Foreskin melanocyte (primary cell): ENCODE measurements at places on chromosomes 5 and 9.

- no peak for DNase-seq
Measured at GRCh38 chr9:101995231-101995630, 256.8 kb upstream of the GRIN3A start.

DNA sequence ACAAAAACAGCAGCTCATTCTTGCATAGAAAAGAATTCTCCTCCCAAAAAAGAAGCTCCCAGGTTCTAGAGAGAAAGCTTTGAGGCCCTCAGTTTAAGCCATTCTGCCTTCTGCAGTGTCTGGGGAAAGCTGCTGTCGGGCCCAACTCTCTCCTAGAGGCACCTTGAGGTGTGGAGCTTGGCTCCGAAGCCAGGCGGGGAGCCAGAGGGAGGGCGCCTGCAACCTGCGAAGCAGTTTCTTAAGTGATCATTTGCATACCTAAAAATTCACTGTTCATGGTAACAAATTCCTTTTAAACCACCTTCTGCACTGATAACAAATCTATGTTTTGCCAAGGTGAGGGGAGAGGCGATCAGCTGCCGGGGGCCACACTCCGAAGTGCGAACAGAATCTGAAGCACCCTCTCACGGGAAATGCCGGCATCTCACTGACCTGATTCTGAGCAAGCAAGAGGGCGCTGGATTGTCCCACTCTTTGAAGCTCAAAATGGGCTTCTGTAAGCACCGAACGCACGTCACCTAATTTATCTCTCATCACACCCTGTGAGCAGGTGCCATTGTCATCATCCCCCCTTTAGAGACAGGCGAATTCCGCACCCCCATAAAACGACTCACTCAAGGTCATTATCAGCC, 86.1 kb downstream of the GTF3C4 start:
- DNase-seq = no peak

DNA sequence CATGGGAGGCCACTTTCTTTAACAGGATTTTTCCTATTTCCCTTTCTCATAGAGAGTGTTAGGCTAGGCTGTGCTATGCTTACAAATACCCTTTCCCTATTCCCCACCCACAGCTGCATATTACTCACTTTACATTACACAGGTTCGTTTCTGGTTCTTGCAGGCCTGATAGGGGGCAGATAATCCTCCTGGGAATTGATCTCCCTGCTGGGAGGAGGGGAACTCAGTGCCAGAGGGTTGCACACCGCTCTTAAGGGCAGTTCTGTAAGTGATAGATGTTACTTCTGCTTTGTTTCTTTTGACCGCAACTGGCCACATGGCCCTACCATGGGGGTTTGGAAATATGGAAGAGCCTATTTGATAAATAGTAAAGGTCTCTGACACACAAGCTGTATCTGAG, 54.0 kb upstream of the NTRK2 start:
- DNase-seq = no peak

DNA sequence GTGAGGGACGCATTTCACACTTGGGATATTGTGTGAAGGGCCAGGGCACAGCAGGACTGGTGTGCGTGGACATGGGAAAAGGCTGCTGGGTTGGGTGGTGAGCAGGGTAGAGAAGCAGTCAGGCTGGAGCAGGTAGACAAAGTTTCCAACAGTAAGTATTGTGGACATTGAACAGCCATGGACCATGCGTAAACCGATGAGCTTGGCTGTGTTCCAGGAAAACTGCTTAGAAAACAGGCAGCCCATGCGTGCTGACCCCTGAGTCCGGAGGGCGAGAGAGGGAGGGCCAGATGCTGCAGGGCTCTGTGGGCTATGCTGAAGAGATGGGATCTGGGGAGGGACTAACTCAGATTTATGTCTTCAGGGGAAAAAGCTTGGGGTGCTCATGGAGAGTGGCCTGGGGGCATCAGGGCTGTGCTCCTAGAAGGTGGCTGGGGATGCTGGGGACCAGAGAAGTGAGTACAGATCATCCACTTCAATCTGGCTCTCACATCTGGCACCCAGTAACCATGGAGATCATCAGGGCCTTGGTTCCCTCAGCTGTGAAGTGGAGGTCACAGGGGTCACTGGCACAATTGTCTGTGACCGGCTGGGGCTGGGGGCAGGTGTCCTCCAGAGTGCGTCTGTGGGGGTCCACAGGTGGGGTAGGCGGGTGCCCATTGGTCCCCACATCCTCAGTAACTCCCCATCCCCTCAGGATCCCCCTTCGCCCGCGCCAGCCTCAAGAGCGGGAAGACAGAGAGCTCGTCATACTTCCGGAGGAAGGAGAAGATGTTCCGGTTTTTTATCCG, 93.3 kb downstream of the CACNA1B start:
- DNase-seq = no peak

GRCh38 chr9:130308081-130308571, 42.6 kb downstream of the HMCN2 start:
- DNase-seq = no peak

DNA sequence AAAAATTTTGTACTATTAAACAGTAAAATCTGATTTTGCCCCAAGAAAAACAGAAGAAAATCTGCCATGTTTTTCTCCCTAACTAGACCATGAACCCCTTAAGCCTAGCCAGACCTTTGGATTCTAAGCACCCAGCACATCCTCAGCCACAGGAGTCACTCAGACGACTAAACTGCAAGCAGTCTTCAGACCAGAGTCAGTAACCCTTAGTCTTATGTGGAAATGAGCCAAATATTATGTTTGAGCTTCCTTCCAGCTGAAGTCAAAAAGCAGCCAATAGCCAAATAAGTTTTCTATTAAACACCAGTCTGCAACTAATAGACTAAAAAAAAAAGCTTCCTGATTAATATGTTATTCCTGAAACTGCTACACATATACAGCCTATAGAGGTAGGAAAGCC, 47.4 kb downstream of the GOLPH3 start:
- DNase-seq = no peak

GRCh38 chr5:59193616-59194319, 610.9 kb downstream of the RAB3C start:
- DNase-seq = no peak

DNA sequence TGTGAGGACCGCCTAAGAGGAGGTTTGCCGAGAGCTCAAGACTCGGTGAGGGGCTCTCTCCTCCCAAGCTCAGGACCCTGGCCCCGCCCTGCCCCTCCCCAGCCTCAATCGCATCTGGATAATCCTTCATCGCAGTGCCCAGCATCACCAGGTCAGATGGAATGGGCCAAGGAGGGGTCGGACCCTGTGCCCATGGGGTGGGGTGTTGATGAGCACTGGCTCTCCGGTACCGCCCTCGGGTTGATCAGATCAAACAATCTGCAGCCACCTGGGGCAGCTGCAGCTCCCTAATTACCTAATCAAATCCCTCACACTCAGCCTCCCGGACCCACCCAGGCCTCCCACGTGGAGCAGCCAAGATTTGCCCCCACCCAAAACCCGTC, 24.4 kb upstream of the TDRD7 start:
- no peak for DNase-seq

DNA sequence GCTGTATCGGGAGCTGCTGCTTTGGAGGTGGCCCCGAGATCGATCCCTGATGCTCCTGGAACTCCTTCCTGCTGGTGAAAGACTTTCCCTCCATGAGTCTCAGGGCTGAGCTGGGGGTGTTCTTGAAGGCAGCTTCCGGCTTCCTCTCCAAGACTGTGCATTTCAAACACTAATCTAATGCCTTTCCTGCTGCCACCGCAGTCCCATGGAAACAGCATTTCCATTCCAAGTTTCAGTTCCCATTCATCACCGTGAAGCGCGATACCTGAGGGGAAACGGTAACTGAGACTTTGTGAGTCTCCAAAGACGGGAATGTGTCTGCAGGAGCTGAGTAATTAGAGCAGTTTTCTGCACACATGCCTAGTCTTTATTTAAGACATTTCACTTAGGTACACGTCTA, 230.1 kb downstream of the PAX5 start:
- no peak for DNase-seq

DNA sequence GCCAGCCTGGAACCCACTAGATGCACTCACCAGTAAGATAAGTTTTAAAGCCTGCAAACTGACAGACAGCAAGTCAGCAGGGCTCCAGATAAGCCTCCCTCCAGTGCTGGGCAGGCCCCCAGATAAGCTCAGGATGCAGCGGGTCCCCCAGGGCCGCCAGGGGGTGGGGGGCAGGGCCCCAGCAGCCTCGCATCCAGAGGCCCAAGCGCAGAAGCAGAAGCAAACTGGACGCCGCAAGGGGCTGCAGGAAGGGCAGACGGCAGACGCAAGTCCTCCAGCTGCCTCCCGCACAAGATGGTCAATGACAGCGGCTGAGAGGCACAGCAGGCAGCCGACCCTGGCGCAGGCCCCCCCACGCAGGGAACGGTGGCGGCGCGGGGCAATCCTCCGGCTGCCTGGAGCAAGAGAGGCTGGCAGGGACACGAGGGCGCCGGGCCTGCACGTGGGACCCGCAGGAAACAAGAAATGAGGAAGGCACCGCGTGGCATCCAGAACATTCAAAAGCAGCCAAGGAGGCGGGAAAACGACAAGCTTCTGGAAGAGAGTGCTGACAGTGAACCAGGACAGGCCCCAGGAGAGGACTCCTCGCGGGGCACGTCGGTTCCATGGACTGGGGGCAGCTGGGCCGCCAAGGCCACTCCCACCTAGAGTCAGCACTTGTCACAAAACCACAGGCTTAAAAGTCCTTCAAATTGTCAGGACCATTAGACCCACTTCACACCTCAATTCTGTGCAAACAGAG, 49.8 kb downstream of the ROR2 start:
- DNase-seq = no peak
